Activated CD8-positive, alpha-beta memory T cell treated with anti-CD3 and anti-CD28 coated beads, Interleukin-2, amount 50 U/mL, for 4 hours (primary cell): ENCODE measurements at places on chromosomes 1 and 21.

DNA sequence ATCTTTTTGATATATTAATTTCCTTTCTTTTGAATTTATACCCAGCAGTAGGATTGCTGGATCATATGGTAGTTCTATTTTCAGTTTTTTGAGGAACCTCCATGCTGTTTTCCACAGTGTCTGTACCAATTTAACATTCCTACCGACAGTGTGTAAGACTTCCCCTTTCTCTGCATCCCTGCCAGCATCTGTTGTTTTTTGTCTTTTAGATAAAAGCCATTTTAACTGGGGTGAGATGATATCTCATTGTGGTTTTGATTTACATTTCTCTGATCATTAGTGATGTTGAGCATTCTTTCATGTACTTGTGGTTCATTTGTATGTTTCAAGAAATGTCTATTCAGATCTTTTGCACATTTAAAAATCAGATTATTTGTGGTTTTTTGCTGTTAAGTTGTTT, 62.4 kb upstream of the STUM start:
- no peak for DNase-seq

DNA sequence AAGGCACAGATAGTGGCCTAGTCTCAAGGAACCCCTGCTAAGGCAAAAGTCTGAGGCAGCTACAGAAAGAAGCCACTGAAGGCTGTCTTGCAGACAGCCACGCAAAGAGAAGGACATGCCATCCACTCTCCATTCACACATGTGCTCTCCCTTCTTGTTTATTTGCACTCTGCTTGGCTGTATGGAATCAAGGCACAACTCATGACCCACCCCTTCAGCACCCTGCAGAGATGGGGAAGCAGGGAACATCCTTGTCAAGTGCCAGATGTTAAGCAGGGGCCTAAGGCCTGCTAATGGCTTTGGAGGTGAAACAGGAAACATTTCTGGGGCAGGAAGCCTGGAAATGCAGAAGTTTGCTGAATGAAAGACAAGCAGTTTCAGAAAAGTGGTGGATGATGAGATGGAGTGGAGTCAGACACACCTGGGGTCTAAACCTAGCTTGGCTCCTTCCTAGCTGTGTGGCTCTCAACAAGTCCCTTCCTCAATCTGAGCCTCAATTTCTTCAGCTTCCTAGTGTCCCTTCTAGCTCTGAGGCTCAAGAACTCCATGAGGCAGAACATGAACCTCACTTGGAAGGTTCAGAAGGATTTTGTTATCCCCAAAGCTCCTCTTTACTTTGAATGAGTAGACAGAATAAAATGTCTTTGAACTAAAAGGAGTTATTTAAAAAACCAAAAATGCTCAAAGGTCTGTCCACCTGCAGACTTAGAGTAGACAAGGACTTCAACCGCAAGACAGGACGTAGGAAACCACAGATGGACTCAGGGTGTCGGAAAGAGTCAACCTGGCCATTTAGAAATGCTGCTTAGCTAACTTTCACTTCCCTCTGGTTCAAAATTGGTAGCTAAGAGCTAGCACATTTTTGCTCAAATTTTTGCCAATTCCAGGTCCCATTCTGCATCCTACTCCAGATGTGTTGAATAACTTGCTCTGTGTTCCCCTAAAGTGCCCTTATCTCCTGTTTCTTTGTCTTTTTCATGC, 283.1 kb downstream of the PLPP3 start:
- no peak for DNase-seq

DNA sequence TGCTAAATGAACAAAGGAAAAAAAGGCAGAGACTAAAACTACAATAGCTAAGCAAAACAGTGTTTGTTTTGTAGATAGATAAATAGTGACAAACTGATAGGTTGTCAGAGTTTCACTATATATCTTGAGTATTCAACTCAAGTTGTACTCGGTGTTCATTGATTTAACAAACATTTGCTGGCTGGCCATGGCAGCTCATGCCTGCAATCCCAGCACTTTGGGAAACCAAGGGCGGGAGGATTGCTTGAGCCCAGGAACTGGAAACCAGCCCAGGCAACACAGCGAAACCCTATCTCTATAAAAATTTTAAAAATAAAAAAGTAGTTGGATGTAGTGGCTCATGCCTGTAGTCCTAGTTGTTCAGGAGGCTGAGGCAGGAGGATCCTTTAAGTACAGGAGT, 17.3 kb downstream of the C1orf185 start:
- no peak for DNase-seq

GRCh38 chr1:186948535-186948934, 119.8 kb downstream of the PLA2G4A start:
- no peak for DNase-seq

- no peak for DNase-seq
Measured at GRCh38 chr1:9257851-9258250, 23.3 kb downstream of the H6PD start.

DNA sequence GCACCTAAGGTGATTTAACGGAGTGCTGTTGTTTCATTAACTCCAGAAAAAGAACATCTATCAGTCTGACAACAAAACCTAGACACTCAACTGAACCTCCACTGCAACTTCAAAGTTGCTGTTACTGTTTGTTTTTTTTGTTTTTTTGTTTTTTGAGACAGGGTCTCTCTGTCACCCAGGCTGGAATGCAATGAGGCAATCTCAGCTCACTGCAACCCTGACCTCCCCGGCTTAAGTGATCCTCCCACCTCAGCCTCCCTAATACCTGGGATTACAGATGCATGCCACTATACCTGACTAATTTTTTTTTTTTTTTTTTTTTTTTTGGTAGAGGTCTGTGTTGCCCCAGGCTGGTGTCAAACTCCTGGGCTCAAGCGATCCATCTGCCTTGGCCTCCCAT, 66.7 kb upstream of the SDC3 start:
- DNase-seq = no peak

- no peak for DNase-seq
Measured at GRCh38 chr1:4305526-4306301, 348.7 kb upstream of the AJAP1 start.

DNA sequence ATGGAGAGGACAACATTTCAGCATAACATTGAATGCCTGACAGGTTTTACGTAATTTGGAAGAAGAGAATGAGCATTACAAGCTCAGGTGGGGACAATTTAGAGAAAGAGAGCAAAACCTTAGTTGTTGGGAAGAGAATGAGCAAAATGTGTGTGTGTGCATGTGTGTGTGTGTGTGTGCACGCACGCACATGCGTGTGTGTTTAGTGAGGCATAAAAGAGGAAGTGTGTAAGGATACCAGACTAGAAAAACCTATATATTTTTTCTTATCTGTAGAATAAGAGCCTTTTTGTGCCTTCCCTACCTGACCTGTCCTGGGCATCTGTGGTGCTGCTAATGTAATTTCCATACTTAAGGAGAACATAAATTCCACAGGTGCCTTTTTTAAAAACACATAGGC, 99.0 kb upstream of the PLXNA2 start:
- DNase-seq = no peak

DNA sequence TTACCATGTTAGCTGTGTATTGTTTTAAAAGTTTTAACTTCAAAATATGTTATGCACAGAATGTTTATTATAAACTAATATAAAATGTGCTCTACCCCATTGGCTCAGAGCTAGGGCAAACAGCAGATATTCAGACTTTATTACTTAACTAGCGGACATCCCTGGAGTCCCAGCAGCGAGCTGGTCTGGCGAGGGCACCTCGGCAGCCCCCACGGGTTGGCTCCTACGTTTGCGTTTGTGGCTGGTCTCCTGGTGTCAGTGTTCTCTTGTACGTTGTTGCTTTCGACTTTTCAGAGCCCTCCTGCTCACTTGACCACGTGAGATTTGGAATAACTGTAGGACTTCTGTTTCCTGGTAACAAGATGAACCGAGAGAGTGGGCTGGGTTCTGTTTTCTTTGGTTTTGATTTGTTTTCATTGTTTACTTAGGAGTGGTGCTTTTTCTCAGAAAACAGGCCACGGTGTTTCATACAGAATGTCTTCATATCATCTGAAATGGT, 44.5 kb downstream of the CBS start:
- no peak for DNase-seq

- no peak for DNase-seq
Measured at GRCh38 chr1:111219557-111220286, 7.8 kb upstream of the CHI3L2 start.

GRCh38 chr21:37219761-37220432, 47.2 kb downstream of the VPS26C start:
- DNase-seq = no peak

- no peak for DNase-seq
Measured at GRCh38 chr1:29800522-29800956, 564.2 kb downstream of the PTPRU start.

GRCh38 chr1:42280821-42281220, 54.2 kb downstream of the FOXJ3 start:
- DNase-seq = no peak

DNA sequence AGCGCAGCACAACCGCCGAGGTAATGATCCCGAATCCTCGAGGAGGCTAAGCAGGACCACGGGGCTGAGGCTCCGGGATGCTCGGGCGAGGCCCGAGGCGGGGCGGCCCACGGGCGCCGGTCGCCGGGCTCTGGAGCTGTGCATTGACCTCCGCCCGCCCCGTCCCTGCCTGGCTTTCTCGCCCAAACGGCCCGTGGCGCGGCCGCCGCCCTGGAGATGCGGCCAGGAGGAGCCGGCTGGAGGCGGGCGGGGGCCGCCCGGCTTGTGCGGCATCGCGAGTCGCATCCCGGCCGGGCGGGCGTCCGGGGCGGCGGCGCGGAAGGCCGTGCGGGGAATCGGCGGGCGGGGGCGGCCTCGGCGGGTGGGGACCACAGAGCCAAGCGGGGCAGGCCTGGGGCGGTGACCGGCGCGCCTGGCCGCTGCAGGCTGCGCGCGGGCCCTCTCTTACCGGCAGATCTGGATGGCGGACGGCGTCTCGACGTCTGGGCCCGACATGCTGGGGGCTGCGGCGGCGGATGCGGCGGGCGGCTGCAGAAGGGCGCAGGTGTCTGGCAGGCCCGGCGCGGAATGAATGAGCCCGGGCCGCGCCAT, 663 bp downstream of the ACOT7 start:
- DNase-seq = no peak

DNA sequence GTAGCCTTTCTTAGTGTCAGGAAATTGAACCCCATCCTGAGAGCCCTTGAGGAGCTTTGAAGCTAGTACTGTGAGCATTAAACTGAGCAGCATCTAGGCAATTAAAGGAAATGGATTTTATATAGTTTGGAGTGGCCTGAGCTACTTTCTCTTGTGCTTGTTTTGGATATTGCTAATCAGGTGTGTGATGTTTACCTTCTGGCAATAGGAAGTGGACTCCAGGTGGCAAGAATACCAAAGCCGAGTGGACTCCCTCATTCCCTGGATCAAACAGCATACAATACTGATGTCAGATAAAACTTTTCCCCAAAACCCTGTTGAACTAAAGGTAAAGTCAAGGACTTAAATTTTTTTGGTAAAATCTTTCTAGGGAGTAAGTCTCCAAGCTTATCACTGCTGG, 79.4 kb downstream of the MACF1 start:
- DNase-seq = no peak

GRCh38 chr1:119779869-119780356, 11.2 kb upstream of the HMGCS2 start:
- DNase-seq = no peak

DNA sequence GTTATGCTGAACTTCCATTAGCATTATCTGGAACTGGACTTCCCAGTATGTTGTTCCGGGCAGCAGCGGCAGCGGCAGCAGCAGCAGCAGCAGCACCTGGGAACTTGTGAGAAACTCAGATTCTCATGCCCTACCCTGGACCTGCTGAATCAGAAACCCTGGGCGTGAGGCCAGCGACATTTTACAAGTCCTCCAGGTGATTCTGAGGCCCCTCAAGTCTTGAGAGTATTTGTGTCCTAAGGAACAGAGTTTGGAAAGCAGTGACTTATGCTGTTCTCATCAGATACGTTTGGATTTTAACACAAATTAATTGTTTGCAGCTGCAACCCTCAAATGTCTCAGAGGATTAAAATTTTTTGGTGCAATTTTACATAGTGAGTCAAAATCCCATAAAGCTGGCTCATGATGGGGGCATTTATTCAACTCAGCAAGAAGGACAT, 157.2 kb upstream of the KAZN start:
- no peak for DNase-seq

GRCh38 chr1:179298952-179299351, 5.4 kb downstream of the SOAT1 start:
- DNase-seq = peak; percentile 33

DNA sequence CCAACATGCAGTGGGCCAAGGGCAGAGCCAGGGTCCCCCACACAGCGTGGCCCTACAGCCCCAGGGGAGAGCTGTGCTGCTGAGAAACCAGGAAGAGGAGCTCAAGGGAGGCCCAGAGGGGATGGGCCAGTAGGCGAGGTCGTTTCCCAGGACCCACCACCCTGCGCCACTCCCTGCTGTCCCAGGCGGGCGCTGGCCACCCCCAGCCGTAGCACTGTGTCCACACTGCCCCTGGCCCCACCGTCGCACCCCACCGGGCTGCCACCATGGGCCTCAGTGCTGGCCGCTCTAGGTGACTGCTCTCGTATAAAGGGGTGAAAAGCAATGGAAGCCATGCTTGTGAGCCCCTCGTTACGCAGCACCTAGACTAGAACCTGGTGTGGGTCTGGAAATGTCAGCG, 22.4 kb downstream of the NADK start:
- no peak for DNase-seq

- peak; percentile 14 for DNase-seq
Measured at GRCh38 chr1:1196431-1197187, 9.8 kb downstream of the TNFRSF18 start.

DNA sequence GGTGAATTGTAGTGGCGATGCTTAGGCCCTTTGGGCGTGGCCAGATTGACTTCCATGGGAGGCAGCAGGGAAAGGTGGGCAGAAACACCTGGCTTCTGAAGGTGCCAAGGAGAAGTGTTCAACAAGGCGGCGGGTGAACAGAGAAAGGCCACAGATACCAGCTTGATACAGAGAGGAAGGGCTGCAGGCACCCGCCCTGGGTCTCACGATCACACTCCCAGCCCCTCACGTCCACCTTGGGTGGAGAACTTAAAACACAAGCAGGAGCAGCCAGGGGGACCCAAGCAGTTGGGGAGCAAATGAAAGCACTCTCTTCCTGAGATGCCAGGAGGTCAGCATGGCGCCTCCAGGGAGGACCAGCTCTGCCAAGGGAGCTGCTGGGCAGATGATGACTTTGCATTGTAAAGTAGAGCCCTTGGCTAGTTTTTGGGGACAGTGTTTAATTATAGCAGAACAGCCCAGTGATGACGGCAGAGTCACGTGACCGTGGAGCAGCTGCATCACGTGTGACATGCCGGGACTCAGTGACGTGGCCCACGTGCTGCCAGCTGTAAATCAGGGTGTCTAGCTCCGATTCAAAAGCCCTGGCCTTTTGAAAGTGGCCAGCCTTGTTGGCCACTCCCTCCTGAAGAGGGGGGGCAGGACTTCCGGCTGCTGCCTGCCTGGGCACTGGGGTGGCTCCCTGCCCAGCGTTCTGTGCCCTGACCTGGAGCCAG, 19.0 kb downstream of the SLC37A1 start:
- DNase-seq = no peak

DNA sequence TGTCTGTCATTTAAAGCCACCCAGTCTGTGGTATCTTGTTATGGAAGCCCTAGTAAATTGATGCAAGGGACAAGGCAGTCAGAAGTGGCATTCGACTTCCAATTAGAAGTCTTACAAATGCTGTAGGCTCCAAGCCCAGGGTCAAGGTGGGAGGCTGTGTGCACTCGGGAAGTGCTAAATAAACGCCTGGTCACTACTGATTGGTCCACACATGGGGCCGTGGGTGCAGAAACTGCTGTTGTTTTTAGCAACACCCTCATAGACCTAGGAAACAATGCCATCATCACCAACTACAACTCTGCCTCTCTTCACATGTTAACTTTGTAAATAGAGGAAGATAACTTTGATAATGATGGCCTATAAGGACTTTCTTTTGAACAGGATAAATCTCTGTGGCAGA, 20.2 kb upstream of the ZBTB21 start:
- no peak for DNase-seq

- peak; percentile 30 for DNase-seq
Measured at GRCh38 chr1:214332946-214333798, 52.2 kb downstream of the SMYD2 start.
